Foreskin fibroblast (primary cell): ENCODE measurements at places on chromosomes 7 and 10.

- no peak for DNase-seq
Measured at GRCh38 chr7:1457949-1458682, 1.2 kb downstream of the MICALL2 start.

DNA sequence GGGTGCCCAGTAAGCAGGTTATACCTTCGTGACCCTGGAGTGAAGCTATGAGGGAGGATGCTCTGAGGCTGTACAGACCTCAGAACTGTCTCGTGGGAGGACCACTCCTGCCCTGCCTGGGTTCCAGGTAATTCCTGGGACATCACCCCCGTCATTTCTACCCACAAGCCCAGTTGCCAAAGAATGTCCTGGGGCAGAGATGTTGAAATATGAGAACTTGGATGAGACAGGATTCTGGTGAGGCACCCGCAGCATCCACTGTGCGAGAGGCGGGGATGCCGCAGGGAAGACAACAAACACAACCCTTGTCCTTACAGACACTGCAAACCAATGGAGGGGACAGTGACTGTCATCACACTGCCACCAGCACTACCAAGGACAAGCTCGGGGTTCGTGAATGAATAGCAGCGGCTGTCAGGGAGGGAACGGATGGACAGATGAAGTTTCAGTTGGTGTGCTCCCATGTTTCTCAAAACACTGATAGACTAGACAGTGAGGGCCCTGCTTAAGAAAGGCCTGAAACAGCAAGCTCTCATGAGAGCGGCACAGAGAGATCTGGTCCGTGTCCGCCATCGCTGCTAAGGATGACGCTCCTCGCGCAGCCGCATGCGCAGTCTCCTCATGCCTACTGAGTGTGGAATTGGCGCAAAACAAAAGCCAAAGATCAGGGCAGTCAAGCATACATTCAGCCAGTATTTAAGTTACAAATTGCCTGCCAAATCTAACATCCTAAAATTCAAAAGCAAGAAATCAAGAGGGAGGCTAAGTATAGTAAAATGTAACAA, 82.0 kb upstream of the RHEB start:
- peak; percentile 12 for DNase-seq

- DNase-seq, result no peak
Measured at GRCh38 chr7:69622014-69622835, 23.9 kb downstream of the AUTS2 start.

DNA sequence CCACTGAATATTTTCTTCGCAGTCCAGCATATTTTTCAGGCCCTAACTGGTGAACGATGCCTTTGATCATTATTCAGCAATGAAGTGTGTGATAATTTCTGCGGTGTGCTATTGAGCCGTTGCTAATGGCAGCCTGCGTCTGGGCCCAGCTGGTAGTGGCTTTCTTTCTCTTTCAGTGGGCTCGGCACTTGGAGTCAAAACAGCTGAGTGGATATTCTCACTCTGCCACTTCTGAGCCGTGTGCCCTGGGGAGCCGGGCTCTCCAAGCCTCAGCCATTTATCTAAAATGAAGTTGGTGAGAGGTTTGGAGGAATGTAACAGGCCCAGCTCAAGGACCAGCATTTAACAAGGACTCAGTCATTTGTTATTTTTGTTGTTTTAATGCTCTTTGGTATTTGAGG, 87.5 kb upstream of the IFRD1 start:
- no peak for DNase-seq
